ENCODE measurements at places on chromosomes 4 and X. TPM values are rescaled to one million over a fixed set of nuclear protein-coding genes. Genes with fewer than 3 reads are reported as not detected.

Gene CENPI
- total RNA-seq, result 5.2 TPM

- H3K36me3 ChIP-seq, result no peaks in the 10 kb centered on the region
- H3K27ac ChIP-seq, result no peak overlapping the region
- H3K4me1 ChIP-seq, result no peaks in the 10 kb centered on the region
- no peak overlapping the region for H3K4me3 ChIP-seq
- no peaks in the 10 kb centered on the region for H3K27me3 ChIP-seq
Measured at GRCh38 chrX:22164770-22165388, 107.8 kb upstream of the CBLL2 start.

DNA sequence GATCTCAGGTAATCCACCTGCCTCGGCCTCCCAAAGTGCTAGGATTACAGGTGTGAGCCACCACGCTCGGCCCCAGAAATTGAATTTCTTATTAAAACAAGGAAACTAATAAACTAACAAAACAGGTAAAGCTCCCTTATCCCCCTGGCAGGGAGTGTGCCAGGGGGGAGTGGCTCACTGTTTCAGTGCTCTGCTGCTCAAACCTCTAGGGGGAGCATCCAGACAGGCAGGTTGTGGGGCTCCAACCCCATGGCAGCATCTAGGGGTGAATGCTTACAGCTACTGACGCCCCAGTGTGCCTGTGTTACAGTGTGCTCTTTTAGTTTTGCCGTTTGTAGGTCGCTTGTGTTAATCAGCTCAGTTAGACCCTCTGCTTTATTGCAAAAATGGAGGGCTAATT, 605.0 kb downstream of the GABRG1 start:
- no peaks in the 10 kb centered on the region for H3K36me3 ChIP-seq
- H3K4me1 ChIP-seq, result no peaks in the 10 kb centered on the region
- no peaks in the 10 kb centered on the region for H3K27me3 ChIP-seq
- DNase-seq, result no peak
- H3K4me3 ChIP-seq, result no peak overlapping the region

GRCh38 chr4:98345838-98346237, 84.7 kb downstream of the RAP1GDS1 start:
- peaks cover 16% of the 10 kb centered on the region for H3K36me3 ChIP-seq
- H3K27ac ChIP-seq, result no peak overlapping the region
- no peak for DNase-seq

DNA sequence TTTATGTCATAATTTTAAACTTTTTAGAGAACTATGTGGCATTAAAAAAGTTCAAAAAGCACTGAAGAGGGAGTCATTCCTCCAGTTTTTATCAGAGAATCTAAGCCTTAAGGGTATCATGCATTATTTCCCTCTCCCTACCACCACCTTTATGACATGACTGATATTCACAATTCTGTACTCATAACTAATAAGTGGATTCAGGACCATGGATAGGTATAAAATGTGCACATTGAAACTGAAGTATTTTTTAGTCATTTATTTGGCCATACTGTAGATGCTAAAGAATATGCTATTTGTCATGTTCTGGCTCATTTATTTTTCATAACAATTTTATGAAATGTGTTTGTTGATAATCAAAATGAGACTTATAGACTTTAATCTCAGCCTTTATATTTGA, 897.5 kb upstream of the AGA start:
- no peak for DNase-seq
- no peaks in the 10 kb centered on the region for H3K36me3 ChIP-seq
- no peak overlapping the region for H3K27ac ChIP-seq
- no peaks in the 10 kb centered on the region for H3K27me3 ChIP-seq
- no peaks in the 10 kb centered on the region for H3K4me1 ChIP-seq

Gene GSX2
- total RNA-seq, result not detected

DNA sequence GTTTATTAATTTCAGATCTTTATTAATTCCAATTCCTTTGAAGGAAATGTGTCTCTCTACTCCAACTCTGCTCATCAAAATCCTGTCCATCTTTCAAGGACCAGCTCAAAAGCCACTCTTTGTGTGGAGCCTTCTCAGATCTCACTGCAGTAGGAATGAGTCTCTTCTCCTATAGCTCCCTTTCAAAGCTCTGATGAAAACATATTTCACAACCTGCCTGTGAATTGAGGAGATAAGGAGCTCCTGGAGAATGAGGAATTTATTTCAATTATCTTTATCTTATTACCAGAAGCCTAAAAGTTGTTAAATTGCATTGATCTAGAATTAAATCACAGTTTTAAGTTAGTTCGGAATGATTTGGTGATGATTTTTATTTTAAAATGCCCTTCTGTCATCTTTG, 92.6 kb upstream of the TRPC3 start:
- no peak overlapping the region for H3K27ac ChIP-seq
- H3K4me3 ChIP-seq, result no peak overlapping the region
- DNase-seq, result no peak
- no peaks in the 10 kb centered on the region for H3K4me1 ChIP-seq
- no peaks in the 10 kb centered on the region for H3K36me3 ChIP-seq
- H3K27me3 ChIP-seq, result no peaks in the 10 kb centered on the region

Gene BRS3
- not detected for total RNA-seq

DNA sequence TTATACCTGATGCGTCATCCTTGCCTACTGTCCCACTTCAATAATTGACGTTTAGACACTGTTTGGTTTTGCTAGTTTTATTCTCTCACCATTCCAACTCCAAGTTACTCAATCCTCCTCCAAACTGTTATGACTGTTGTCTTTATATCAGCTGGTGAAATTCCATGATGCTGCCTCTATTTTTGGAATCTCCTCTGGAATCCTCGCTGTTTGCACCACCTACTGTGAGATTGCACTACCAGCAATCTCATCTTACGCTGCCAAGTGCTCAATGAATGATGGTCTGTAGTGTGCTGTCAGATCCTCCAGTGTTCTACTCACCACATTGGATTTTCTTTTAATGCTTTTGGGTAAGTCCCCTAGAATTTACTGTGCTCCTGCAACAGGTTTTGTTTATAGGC, 13.2 kb upstream of the PCDH18 start:
- H3K27me3 ChIP-seq, result no peaks in the 10 kb centered on the region
- no peak overlapping the region for H3K4me3 ChIP-seq
- H3K27ac ChIP-seq, result no peak overlapping the region
- no peaks in the 10 kb centered on the region for H3K4me1 ChIP-seq
- DNase-seq, result no peak

DNA sequence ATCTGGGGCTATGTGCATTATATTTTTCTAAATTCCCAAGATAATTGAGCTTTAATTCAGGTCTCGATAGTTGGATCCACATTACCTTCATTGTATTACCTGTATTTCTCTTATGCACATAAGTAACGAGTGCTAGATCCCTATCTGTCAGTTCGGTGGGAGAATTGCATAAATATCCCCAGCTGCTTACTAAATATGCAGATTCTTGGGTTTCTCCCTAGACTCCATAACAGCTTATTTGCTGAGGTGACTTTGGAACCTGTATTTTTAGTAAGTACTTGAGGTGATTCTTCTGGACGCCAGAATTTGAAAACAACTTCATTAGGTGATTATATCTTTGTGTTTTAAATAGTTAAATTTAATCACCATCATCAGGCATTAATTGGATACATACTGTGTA, 15.0 kb downstream of the UGT8 start:
- H3K4me3 ChIP-seq, result no peak overlapping the region
- H3K36me3 ChIP-seq, result no peaks in the 10 kb centered on the region

DNA sequence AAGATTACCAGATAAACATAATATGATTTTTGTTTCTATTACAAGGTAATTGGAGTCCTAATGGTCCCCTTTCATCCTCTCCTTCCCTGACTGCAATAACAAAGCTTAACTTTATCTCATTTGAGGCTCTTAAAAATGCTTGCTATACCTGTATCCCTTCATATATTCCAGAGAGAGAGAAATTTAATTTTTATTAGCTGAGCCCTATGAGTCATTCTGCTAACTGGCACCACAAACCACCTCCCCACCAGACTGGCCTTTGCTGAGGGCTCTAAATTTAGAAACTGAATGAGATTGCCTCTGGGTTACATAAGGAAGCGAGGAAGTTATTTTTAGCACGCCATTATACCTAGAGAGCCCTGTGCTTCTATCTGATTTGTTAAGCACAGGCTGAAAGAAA, 27.4 kb downstream of the CBLL2 start:
- no peaks in the 10 kb centered on the region for H3K4me1 ChIP-seq
- H3K27me3 ChIP-seq, result no peaks in the 10 kb centered on the region
- no peak for DNase-seq
- no peak overlapping the region for H3K4me3 ChIP-seq
- no peak overlapping the region for H3K27ac ChIP-seq
- H3K36me3 ChIP-seq, result no peaks in the 10 kb centered on the region

Gene TKTL2
- total RNA-seq, result not detected

DNA sequence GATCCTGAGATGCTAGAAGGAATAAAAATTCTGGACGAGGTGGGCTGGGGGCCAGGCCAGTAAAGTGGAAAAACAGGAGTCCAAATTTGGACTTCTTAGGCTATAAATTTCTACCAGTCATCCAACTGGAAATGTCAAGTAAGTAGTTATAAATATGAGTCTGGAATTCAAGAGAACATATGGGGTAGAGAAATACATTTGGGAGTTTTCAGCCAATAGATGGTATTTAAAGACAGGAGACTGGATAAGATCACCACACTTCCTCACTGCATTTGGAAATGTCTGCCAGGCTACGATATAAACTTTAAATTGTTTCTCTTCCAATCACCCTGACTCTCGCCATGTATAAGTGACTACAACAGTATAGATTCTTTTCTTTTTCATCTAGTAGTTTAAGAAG, 242.5 kb downstream of the NPFFR2 start:
- no peak for DNase-seq
- H3K27me3 ChIP-seq, result no peaks in the 10 kb centered on the region
- H3K27ac ChIP-seq, result no peak overlapping the region
- no peaks in the 10 kb centered on the region for H3K4me1 ChIP-seq
- H3K4me3 ChIP-seq, result no peak overlapping the region

GRCh38 chr4:28357990-28358389, 1497.3 kb downstream of the STIM2 start:
- no peak overlapping the region for H3K4me3 ChIP-seq
- DNase-seq, result peak; percentile 3
- no peaks in the 10 kb centered on the region for H3K36me3 ChIP-seq
- no peaks in the 10 kb centered on the region for H3K27me3 ChIP-seq

- H3K36me3 ChIP-seq, result no peaks in the 10 kb centered on the region
- H3K4me3 ChIP-seq, result no peak overlapping the region
- DNase-seq, result no peak
- H3K27ac ChIP-seq, result no peak overlapping the region
- no peaks in the 10 kb centered on the region for H3K27me3 ChIP-seq
- H3K4me1 ChIP-seq, result no peaks in the 10 kb centered on the region
Measured at GRCh38 chr4:6529021-6529420, 46.0 kb upstream of the MAN2B2 start.

Gene CXCL8
- 80.4 TPM for total RNA-seq

DNA sequence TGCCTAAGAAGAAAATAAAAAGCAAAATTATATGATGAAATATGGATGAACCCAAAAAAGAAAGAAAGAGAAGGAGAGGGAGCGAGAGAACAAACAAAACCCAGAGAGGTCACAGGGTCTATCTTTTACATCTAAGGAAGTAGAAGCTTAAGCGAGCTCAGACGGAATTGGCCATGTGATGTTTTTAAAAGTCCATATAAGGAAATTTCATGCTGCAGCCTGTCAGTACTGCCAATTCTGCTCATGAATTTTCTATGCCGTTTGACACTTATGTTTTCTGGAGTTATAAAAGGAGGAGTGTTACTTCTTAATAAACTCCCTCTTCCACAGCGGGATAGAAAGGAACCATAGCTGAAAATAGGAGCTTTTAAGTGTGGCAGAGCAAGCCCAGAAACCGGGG, 32.9 kb upstream of the DCX start:
- no peaks in the 10 kb centered on the region for H3K4me1 ChIP-seq
- H3K36me3 ChIP-seq, result no peaks in the 10 kb centered on the region
- H3K4me3 ChIP-seq, result no peak overlapping the region
- peaks cover 7% of the 10 kb centered on the region for H3K27me3 ChIP-seq

DNA sequence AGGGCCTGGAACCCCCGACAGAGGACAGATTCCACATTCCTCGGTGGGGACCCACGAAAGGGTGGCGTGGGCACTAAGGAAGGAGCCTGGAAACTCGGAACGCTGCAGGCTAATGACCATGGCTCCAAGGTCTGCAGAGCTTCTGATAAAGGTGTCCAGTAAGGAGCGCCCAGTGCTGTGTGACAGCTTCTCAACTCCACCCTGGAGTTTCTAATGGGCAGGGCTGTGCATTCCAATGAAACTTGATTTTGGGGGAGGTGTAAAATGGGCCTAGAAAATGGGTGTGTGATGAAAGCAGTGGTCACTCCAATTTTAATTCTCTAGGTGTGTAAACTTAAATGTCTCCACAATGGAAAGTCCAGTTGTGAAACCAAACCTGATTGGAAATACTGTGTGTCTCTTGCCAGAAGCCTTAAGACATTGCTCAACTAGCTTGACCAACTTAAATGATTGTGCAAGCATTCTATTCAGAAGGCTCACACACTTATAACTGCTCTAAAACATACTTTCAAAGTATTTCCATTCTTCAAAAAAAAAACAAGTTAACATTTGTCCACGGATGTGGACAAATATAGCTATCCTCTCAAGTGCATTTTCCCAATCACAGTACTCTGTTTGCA, 52.1 kb downstream of the XAGE2 start:
- H3K4me3 ChIP-seq, result no peak overlapping the region
- H3K36me3 ChIP-seq, result no peaks in the 10 kb centered on the region
- no peaks in the 10 kb centered on the region for H3K27me3 ChIP-seq
- DNase-seq, result peak; percentile 26

Gene LRIT3
- total RNA-seq, result 0.12 TPM
